IMR-90 (cell line): ENCODE measurements at places on chromosomes 11 and 22. TPM values are rescaled to one million over a fixed set of nuclear protein-coding genes. Genes with fewer than 3 reads are reported as not detected.

GGTLC2 gene
- total RNA-seq: not detected in 2 replicates

PANX2 gene
- total RNA-seq: under 0.01 and 0.18 TPM in 2 replicates

KDM4E gene
- not detected in 2 replicates for total RNA-seq

MICAL3 gene
- total RNA-seq: 16.1 and 17.6 TPM in 2 replicates

PNPLA3 gene
- total RNA-seq: 3.3 and 3.6 TPM in 2 replicates

DPAGT1 gene
- total RNA-seq: 13.6 and 15.2 TPM in 2 replicates

C1QTNF4 gene
- under 0.01 TPM in 1 of 2 replicates, not detected in the other for total RNA-seq

OSBP2 gene
- total RNA-seq: 1.7 and 2.2 TPM in 2 replicates

ARHGAP32 gene
- total RNA-seq: 5.8 and 8.4 TPM in 2 replicates

PIH1D2 gene
- 1.1 and 2.2 TPM in 2 replicates for total RNA-seq

GLYAT gene
- total RNA-seq: not detected in 2 replicates

DDIAS gene
- total RNA-seq: 9.4 and 15.8 TPM in 2 replicates

MMP11 gene
- 1.4 and 2.2 TPM in 2 replicates for total RNA-seq

OR6T1 gene
- not detected in 2 replicates for total RNA-seq

DDI1 gene
- total RNA-seq: not detected in 2 replicates
